ENCODE measurements at places on chromosomes 5 and 9. TPM values are rescaled to one million over a fixed set of nuclear protein-coding genes. Genes with fewer than 3 reads are reported as not detected.

Gene IL17B
- total RNA-seq, result not detected

Gene DDX4
- total RNA-seq, result not detected

Gene PTGDS
- total RNA-seq, result not detected

Gene NOL8
- 38.5 TPM for total RNA-seq

Gene ANKRD18B
- 7.9 TPM for total RNA-seq

Gene ADAMTS13
- total RNA-seq, result 0.40 TPM

Gene KCNV2
- not detected for total RNA-seq

Gene SELENOP
- 4.5 TPM for total RNA-seq

Gene SLC46A2
- total RNA-seq, result not detected

Gene DOCK8
- total RNA-seq, result 0.69 TPM

Gene ADAMTS6
- 14.3 TPM for total RNA-seq

Gene PLAC8L1
- total RNA-seq, result not detected

Gene PCDHGB1
- total RNA-seq, result 1.1 TPM

Gene ELP1
- 47.3 TPM for total RNA-seq

Gene SUSD1
- 6.3 TPM for total RNA-seq

Gene ZFP62
- total RNA-seq, result 38.7 TPM

Gene TLE1
- total RNA-seq, result 7.3 TPM

Gene AGXT2
- not detected for total RNA-seq

Gene NIPAL4
- total RNA-seq, result 0.32 TPM

Gene FGFR4
- 2.4 TPM for total RNA-seq

Gene ARSI
- total RNA-seq, result 0.06 TPM

Gene PLPPR1
- total RNA-seq, result not detected

Gene XRCC4
- total RNA-seq, result 21.3 TPM

Gene MEIKIN
- total RNA-seq, result not detected

Gene SLC45A2
- total RNA-seq, result not detected

Gene INSL4
- total RNA-seq, result 3.3 TPM

Gene GOLGA1
- total RNA-seq, result 15.2 TPM

Gene TAL2
- total RNA-seq, result not detected

Gene MED10
- 23.5 TPM for total RNA-seq

Gene LECT2
- total RNA-seq, result not detected

Gene SOWAHA
- total RNA-seq, result not detected

Gene CDX1
- total RNA-seq, result not detected

Gene MLANA
- total RNA-seq, result not detected

Gene NR2F1
- total RNA-seq, result 18.4 TPM

Gene EIF4EBP3
- 1.7 TPM for total RNA-seq

Gene FGF18
- total RNA-seq, result not detected

Gene PCDHA6
- not detected for total RNA-seq

Gene EGFLAM
- total RNA-seq, result 53.0 TPM

Gene C5orf52
- not detected for total RNA-seq

Gene CDH6
- total RNA-seq, result not detected

Gene SUSD3
- total RNA-seq, result 0.27 TPM

Gene TAS2R1
- not detected for total RNA-seq

Gene ADRA1B
- 0.17 TPM for total RNA-seq

Gene ANXA1
- 627 TPM for total RNA-seq

Gene CNTNAP3B
- total RNA-seq, result 0.46 TPM

Gene CCDC112
- total RNA-seq, result 13.0 TPM

Gene CKMT2
- total RNA-seq, result not detected

Gene GABRA6
- not detected for total RNA-seq

Gene CMYA5
- total RNA-seq, result 0.29 TPM

Gene CYLC2
- not detected for total RNA-seq

Gene ARL10
- total RNA-seq, result not detected

Gene PRUNE2
- 0.35 TPM for total RNA-seq

Gene TLX3
- not detected for total RNA-seq

Gene ALG2
- total RNA-seq, result 68.5 TPM
